ENCODE measurements at places on chromosomes 3 and 15. TPM values are rescaled to one million over a fixed set of nuclear protein-coding genes. Genes with fewer than 3 reads are reported as not detected.

Gene CPNE9
- not detected for total RNA-seq

Gene MAGEL2
- 0.56 TPM for total RNA-seq

Gene PLSCR5
- not detected for total RNA-seq

Gene PLCH1
- total RNA-seq, result 0.28 TPM

Gene XRN1
- total RNA-seq, result 66.9 TPM

Gene GRK7
- total RNA-seq, result not detected

DNA sequence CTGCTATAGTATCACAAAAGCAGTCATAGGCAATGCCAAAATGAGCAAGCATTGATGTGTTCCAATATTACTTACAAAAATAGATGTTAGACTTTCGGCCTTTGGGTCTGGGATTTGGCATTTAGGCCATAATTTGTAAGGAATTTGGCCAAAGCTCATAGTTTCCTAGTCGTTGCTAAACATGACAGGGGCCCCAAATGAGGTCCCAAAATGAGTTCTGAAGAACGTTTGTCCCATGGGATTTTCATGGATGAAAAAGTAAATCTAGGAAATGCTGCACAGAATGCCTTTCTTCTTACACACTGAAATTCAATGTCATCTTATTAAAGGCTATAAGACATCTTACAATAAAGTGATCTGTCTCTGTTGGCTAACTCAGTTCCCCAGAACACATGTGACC lies 456.0 kb downstream of the CNTN4 start:
- H3K4me1 ChIP-seq, result peaks cover 7% of the 10 kb centered on the region
- no peak overlapping the region for H3K4me3 ChIP-seq
- no peak overlapping the region for H3K27ac ChIP-seq
- no peaks in the 10 kb centered on the region for H3K36me3 ChIP-seq
- H3K27me3 ChIP-seq, result no peaks in the 10 kb centered on the region

DNA sequence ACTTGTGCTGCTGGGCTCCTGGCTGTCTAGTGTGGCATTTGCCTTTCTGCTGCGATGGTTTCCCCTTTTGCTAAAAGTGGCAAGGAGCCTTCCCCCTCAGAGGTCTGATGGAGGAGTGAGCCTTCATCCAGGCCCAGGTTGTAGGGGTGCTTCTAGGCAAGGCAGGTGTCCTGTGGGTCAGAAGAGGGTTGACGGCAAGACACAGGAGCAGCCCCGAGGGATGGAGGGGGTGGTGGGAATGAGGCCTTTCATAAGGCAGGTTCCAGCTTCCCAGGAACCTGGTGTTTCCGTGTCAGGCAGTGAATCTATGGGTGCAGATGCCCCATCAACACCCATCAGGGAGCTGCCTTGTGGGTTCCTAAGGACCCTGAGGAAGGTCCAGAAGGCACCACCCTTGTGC lies 63.0 kb upstream of the TAMM41 start:
- DNase-seq, result no peak
- no peaks in the 10 kb centered on the region for H3K4me1 ChIP-seq
- no peak overlapping the region for H3K4me3 ChIP-seq
- H3K36me3 ChIP-seq, result no peaks in the 10 kb centered on the region
- H3K27me3 ChIP-seq, result no peaks in the 10 kb centered on the region

DNA sequence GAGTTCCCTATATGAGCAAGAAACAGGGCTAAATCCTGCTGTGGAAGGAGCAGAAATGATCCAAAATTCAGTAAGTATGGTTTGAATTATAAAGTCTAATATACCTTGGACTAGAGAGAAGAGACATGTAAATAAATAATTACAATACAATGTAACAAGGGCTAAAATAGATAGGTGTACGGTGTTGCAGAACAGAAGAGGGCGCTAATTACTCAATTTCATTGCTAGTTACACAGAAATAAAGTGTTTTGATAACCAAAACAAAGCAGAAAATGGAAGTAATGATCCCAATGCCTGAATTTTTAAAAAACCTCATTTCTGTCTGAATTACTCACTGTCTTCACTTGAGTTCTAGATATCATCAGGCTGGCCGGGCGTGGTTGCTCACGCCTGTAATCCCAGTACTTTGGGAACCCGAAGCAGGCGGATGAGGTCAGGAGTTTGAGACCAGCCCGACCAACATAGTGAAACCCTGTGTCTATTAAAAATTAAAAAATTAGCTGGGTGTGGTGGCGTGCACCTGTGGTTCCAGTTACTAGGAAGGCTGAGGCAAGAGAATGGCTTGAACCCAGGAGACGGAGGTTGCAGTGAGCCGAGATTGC lies 8.3 kb upstream of the PLCH1 start:
- H3K4me1 ChIP-seq, result no peaks in the 10 kb centered on the region
- H3K27me3 ChIP-seq, result no peaks in the 10 kb centered on the region
- no peak for DNase-seq
- H3K36me3 ChIP-seq, result no peaks in the 10 kb centered on the region

DNA sequence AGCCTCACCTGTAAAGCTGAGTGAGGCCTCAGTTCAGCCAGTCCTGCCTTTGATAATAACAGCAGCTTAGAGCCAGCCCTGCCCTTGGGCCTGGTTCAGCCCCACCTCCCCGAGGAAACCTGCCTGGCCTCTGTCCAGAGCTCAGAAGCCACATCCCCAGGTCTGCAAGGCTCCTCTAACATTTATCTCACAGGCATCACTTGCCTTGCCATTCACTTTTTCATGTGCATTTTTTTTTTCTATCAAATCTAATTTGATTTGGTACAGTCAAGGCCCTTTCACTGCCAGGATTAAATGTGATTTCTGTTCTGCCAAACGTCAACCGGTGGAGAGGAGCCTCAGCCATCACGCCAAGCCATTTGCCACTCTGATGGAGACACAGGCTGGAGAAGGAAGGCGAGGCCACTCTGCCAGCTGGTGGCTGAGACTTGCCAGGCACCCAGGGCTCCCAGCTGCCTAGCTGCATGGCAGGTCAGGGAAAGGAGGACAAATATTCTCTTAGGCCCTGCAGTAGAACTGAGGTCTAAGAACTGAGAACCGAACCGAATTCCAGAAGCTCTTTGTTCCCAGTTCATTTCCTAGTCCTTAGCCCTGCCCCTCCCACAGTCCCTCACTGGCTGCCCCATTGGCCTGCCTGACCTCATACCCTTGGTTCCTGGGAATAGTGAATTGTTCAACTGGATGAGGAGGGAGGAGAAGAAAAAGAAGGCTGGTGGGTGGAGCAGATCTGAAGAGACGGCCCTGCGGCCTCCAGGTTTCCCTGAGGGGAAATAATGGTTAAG lies 76.4 kb downstream of the SPSB4 start:
- DNase-seq, result no peak
- no peak overlapping the region for H3K4me3 ChIP-seq
- H3K36me3 ChIP-seq, result no peaks in the 10 kb centered on the region
- H3K27me3 ChIP-seq, result no peaks in the 10 kb centered on the region
- peaks cover 16% of the 10 kb centered on the region for H3K4me1 ChIP-seq
- H3K27ac ChIP-seq, result no peak overlapping the region

- no peaks in the 10 kb centered on the region for H3K27me3 ChIP-seq
- H3K4me1 ChIP-seq, result peaks cover 12% of the 10 kb centered on the region
- peak overlapping the region; percentile 86 for H3K4me3 ChIP-seq
Observed at GRCh38 chr3:51942603-51943450, 664 bp downstream of the PARP3 start.

GRCh38 chr15:61201322-61201721 lies 27.8 kb downstream of the RORA start:
- H3K4me1 ChIP-seq, result no peaks in the 10 kb centered on the region
- no peak for DNase-seq
- H3K27me3 ChIP-seq, result no peaks in the 10 kb centered on the region
- no peak overlapping the region for H3K27ac ChIP-seq
- H3K4me3 ChIP-seq, result no peak overlapping the region

DNA sequence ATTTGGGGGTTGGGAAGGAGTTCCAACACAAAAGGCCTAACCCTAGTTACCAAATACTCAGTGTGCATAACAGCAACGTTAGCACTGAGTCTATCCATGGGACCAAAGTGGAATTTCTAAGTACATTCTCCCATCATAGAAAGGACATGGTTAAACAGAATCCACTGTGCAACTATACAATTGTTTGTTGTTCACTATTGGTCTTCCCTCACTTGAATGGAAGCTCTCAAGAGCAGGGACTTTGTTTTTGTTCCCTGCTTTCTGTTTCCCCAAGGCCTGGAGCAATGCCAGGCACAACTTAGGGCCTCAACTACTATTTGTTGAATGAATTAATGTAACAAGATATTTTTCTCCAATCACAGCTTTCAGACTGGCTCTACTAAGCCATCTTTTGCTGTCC lies 25.6 kb downstream of the COL8A1 start:
- no peak overlapping the region for H3K27ac ChIP-seq
- H3K4me1 ChIP-seq, result peaks cover 34% of the 10 kb centered on the region
- H3K27me3 ChIP-seq, result no peaks in the 10 kb centered on the region
- H3K4me3 ChIP-seq, result no peak overlapping the region
- no peaks in the 10 kb centered on the region for H3K36me3 ChIP-seq
- no peak for DNase-seq

DNA sequence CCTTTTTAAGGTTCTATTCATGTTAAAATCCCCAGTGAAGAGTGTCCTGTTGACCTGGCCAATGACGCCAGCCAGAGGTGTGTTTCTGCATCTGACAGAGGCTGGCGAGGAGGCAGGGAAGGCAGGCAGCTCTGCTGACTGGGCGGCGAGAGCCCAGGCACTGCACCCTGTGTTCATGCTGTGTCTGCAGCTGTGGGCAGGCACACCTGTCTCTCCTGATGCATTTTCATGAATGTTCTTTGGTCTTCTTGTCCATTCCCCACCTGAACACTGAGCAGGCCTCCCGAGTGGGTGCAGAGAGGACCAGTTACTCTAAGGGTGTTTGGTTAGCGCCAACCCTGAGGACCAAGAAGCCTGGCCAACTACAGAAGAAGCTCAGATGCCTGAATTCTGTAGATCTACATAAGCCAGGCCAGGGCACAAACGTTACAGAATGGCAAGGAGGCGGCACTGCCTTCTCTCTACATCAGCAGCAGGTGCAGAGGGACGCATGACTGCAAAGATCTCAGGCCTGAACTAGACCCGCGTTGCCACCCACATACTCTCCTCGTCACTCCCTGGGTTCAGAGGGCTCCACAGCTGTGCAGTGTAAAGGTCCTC lies 233.7 kb downstream of the OCA2 start:
- no peak overlapping the region for H3K27ac ChIP-seq
- no peaks in the 10 kb centered on the region for H3K27me3 ChIP-seq
- no peak for DNase-seq
- no peak overlapping the region for H3K4me3 ChIP-seq
- H3K4me1 ChIP-seq, result no peaks in the 10 kb centered on the region
- no peaks in the 10 kb centered on the region for H3K36me3 ChIP-seq

DNA sequence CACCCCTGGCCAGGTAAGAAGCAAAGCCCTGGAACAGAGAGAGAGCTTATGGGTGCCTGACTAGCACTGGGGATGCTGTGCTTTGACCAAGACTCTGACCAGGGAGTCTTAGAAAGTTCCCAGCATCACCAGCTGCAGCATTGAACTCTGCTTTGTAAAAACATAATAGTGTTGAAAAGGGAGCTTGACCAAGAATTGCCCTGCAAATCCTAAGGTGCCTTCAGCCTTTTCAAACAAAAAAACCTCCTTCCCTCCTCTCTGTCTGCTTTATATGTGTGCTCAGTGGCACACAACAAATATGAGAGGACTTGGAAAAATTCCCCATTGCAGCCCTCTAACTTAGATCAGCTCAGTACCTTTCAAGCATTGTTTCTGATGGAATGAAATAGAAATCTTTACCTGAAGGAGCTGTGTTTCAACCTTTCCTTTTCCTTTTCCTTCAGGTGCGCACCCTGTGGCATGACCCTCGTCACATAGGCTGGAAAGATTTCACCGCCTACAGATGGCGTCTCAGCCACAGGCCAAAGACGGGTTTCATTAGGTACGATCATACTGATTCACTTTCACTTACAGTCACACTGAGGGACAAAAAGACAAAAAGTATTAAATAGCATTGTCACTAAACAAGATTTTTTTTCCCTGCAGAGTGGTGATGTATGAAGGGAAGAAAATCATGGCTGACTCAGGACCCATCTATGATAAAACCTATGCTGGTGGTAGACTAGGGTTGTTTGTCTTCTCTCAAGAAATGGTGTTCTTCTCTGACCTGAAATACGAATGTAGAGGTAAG lies 13.0 kb downstream of the THBS1 start:
- H3K4me1 ChIP-seq, result no peaks in the 10 kb centered on the region
- DNase-seq, result no peak
- H3K27ac ChIP-seq, result no peak overlapping the region
- H3K36me3 ChIP-seq, result peaks cover 8% of the 10 kb centered on the region
- no peak overlapping the region for H3K4me3 ChIP-seq
